ENCODE measurements at places on chromosomes 2 and 18.

GRCh38 chr2:128402911-128403670 lies 84.4 kb upstream of the HS6ST1 start:
- DNase-seq, result no peak

- no peak for DNase-seq
These were observed 7.7 kb downstream of the CYP1B1 start for GRCh38 chr2:38068234-38068633.

GRCh38 chr2:151952691-151953456 lies 124.7 kb upstream of the ARL5A start:
- no peak for DNase-seq

GRCh38 chr2:103960951-103961350 lies 893.0 kb upstream of the POU3F3 start:
- no peak for DNase-seq

DNA sequence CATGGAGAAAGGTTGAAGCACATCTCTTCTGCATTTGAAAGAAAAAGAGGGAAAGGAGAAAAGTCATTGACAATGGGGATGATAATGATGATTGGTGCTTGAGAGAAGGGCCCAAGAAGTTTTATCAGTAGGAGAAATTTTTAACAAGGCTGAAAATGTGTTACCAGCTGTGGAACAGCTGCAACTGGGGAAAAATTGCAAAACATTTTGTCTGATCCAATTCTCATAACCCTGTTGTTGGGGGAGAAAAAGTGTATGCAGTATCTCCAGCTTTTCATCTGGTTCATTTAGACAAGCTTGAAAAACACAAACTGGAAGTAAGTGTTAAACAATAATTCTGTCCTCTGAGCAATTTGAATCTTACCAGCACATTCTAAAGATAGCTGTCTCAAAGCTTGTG lies 92.7 kb downstream of the CSRNP3 start:
- DNase-seq, result no peak

- no peak for DNase-seq
These were observed 78.1 kb downstream of the ZNF516 start for GRCh38 chr18:76416911-76417310.

- no peak for DNase-seq
These were observed 80.1 kb downstream of the XDH start for GRCh38 chr2:31334311-31335026.

DNA sequence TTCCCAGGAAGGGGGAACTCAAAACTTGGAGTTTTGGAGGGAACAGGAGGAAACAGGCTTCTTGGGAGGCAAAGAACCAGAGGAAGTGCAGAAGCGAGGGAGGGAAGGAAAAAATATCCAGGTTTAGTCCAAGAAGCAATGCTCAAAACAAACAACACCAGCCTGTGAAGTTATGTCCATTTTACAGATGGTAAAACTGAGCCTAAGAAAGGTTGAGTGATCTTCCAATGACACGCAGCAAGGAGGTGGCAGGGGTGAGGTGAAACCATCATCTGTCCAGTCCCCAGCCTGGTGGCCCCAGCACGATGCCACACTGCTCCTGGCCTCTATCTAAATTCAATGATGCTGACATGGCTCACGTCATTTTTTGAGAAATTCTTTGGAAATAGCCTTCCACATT lies 10.8 kb downstream of the DNMT3A start:
- DNase-seq, result no peak

- no peak for DNase-seq
These were observed 488.7 kb upstream of the TCF4 start for GRCh38 chr18:56076723-56077122.

DNA sequence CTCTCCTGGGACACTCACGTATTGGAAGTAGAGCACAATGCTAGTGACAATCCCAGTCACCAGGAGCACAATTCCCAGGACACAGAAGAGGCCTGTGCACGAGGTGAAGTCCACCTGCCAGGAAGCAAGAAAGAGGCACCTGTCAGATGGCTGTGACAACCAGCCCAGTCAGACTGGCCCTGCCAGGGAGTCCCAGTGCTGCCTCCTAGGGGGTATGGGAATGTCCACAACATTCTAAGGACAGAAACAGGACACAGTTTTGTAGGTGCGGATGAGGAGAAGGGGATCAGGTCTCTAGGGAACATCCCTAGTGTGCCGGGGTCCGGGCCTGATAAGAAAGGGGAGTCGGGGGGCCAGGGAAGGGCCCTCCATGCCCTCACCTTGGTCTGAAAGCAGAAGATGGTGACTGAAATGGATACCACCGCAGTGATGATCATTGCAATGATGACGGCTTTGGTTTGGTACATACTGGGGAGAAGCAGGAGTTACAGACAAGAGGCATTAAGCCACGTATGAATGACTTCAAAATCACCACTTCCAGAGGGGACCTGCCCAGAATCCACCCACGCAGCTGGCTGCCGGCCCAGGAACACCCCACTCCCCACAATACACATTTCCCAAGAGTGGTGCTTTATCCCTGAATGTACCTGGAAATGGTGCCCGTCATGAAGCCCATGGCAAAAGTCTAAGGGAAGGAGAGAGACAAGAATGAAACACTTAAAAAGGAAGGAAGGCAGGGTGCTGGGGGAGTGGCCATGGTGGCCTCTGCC lies 6.9 kb downstream of the PNKD start:
- DNase-seq, result no peak

All from stimulated activated CD8-positive, alpha-beta memory T cell treated with anti-CD3 and anti-CD28 coated beads, Interleukin-12 subunit alpha, Interleukin-12 subunit beta, amount 100 ng/mL, for 1 hour (primary cell).